ENCODE measurements at places on chromosomes 4 and X.

DNA sequence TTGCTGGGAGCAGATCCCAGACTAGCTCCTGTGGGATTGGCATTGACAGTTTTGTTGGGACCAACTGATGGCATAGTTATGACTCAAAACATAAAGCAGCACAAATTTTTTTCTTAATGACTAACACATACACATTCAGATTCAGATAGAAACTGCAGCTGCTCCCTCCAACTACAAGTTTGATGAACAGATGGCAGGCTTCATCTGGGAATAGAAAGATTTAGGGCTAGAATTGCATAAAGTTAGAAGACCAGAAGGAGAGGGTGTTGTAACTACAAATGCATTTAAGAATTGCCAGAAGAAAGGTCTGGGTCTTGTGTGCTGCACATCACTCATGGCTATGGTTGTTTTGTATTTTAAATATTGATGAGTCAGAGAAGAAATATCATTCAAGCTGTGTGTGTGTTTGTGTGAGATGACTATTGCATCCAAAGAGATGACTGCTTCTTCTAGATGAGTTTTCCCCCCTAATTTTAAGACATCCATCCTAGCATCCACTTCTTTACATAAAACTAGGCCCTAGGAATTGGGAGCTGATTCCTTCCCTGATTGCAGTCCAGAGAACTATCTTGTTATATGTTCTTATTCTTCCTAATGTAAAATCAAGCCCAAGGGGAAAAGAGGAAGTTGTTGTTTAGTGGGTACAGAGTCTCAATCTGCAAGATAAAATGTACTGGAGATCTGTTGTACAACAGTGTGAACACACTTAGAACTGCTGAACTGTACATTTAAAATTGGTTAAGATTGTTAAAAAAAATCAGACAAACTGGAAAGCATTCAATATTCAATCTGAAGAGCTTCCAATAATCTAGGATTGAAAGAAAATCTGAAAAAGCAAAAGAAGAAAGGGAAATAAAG, 175.1 kb downstream of the PARM1 start:
- no peaks in the 10 kb centered on the region for H3K27me3 ChIP-seq
- no peak overlapping the region for H3K4me3 ChIP-seq
- no peak for DNase-seq
- no peak overlapping the region for H3K27ac ChIP-seq
- no peaks in the 10 kb centered on the region for H3K4me1 ChIP-seq
- no peaks in the 10 kb centered on the region for H3K36me3 ChIP-seq

- no peaks in the 10 kb centered on the region for H3K27me3 ChIP-seq
- H3K4me3 ChIP-seq: no peak overlapping the region
- no peak for DNase-seq
- H3K36me3 ChIP-seq: no peaks in the 10 kb centered on the region
Observed at GRCh38 chr4:184102927-184103326, 114.7 kb downstream of the ENPP6 start.

- peaks cover 17% of the 10 kb centered on the region for H3K4me1 ChIP-seq
- no peak for DNase-seq
- no peak overlapping the region for H3K27ac ChIP-seq
Observed at GRCh38 chr4:153467897-153468262, 1.7 kb downstream of the TMEM131L start.

- H3K27ac ChIP-seq: no peak overlapping the region
- H3K4me1 ChIP-seq: no peaks in the 10 kb centered on the region
- H3K27me3 ChIP-seq: no peaks in the 10 kb centered on the region
- no peak overlapping the region for H3K4me3 ChIP-seq
Observed at GRCh38 chr4:85508654-85509053, 33.7 kb downstream of the ARHGAP24 start.

GRCh38 chr4:41575665-41576064, 37.7 kb downstream of the LIMCH1 start:
- no peak overlapping the region for H3K27ac ChIP-seq
- DNase-seq: no peak
- no peaks in the 10 kb centered on the region for H3K4me1 ChIP-seq
- no peak overlapping the region for H3K4me3 ChIP-seq
- H3K27me3 ChIP-seq: no peaks in the 10 kb centered on the region

DNA sequence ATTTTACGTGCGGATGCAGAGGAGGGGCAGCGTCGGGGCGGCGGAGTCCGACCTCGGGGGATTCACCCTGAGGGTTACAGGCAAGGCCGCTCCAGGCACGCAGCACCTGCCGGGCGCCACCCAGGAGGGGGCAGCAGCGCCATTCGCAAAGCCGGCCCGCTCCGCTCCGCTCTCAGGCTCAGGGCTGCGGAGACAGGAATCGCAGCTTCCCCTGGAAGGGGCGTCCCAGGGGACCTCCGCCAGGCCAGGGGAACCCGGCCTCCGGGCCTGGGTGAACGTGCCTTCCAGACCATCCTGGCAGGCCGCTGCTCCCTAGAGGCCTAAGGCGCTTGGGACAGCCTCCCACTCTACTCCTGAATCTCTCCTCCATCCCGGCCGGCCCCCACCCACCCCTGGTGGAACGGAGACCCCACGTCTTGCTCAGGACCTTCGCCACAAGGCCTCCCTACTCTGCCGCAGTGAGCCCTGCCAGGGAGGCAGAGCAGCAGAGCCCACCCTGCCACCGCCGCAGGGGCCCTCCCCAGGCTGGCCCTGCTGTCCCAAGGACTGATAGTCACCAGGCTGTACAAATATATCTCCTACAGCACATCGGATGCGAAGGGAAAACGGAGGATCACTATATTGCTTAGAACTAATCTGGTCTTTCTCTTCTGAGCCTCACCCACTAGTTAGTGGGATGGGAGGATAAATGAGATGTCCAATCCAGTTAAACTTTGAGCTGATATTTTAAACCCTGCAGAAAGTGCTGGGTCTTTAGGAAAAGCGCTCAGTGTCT, 115.0 kb downstream of the SMIM20 start:
- H3K27ac ChIP-seq: no peak overlapping the region
- H3K4me1 ChIP-seq: peaks cover 41% of the 10 kb centered on the region
- DNase-seq: peak; percentile 54
- H3K4me3 ChIP-seq: no peak overlapping the region

GRCh38 chrX:151821226-151821625, 86.7 kb downstream of the CNGA2 start:
- no peaks in the 10 kb centered on the region for H3K36me3 ChIP-seq
- no peak overlapping the region for H3K4me3 ChIP-seq
- no peaks in the 10 kb centered on the region for H3K4me1 ChIP-seq
- H3K27ac ChIP-seq: no peak overlapping the region
- DNase-seq: no peak

- no peak for DNase-seq
- no peaks in the 10 kb centered on the region for H3K36me3 ChIP-seq
- no peaks in the 10 kb centered on the region for H3K27me3 ChIP-seq
- no peak overlapping the region for H3K27ac ChIP-seq
- no peaks in the 10 kb centered on the region for H3K4me1 ChIP-seq
Observed at GRCh38 chr4:41455206-41455605, 82.8 kb upstream of the LIMCH1 start.

DNA sequence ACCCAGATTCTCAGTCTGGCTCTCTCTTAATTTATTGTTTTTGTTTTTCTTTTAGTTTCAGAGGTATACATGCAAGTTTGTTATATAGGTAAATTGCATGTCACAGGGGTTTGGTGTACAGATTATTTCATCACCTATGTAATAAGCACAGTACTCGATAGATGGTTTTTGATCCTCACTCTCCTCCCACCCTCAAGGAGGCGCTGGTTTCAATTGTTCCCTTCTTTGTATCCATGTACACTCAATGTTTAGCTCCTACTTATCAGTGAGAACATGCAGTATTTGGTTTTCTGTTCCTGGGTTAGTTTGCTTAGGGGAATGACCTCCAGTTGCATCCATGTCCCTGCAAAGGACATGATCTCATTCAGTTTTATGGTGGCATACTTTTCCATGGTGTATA, 198.4 kb downstream of the STK32B start:
- no peaks in the 10 kb centered on the region for H3K4me1 ChIP-seq
- H3K4me3 ChIP-seq: no peak overlapping the region
- H3K36me3 ChIP-seq: no peaks in the 10 kb centered on the region
- H3K27ac ChIP-seq: no peak overlapping the region
- no peak for DNase-seq

- H3K27ac ChIP-seq: no peak overlapping the region
- DNase-seq: no peak
- no peak overlapping the region for H3K4me3 ChIP-seq
Observed at GRCh38 chrX:11319806-11320520, 26.8 kb downstream of the AMELX start.

DNA sequence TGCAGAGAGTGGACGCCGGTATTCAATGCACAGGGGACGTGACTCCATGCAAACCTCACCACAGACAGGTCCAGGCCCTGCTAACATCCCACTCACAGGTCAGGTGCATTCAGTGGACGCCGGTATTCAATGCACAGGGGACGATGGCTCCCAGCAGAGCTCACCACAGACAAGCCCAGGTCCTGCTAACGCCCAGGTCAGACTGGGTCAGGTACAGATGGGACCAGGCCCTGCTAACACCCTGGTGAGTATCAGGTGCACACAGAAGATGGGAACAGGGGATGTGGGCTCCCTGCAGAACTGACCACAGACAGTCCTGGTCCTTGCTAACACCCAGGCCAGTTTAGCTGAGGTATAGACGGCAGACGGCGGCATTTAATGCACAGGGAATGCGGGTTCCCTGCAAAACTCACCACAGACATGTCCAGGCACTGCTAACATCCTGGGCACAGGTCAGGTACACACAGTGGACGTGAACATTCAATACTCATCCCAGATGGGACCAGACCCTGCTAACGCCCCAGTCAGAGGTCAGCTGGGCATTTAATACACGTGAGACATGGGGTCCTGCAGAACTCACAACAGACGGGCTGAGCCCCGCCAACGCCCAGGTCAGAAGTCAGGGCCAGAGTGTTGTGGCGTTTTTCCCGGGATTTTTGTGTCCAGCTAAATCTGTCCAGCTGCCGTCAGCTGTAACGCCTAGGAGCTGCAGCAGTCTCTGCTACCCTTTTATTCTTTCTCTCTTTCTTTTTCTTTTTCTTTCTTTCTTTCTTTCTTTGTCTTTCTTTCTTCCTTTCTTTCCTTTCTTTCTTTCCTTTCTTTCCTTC, 99.2 kb downstream of the SHOX start:
- DNase-seq: no peak
- no peak overlapping the region for H3K27ac ChIP-seq
- no peaks in the 10 kb centered on the region for H3K4me1 ChIP-seq
- no peak overlapping the region for H3K4me3 ChIP-seq
- no peaks in the 10 kb centered on the region for H3K36me3 ChIP-seq

GRCh38 chrX:31580227-31580626, 508.4 kb upstream of the FTHL17 start:
- no peaks in the 10 kb centered on the region for H3K4me1 ChIP-seq
- no peak overlapping the region for H3K27ac ChIP-seq
- H3K4me3 ChIP-seq: no peak overlapping the region
- DNase-seq: no peak
- H3K36me3 ChIP-seq: no peaks in the 10 kb centered on the region

- DNase-seq: no peak
- H3K36me3 ChIP-seq: no peaks in the 10 kb centered on the region
- no peak overlapping the region for H3K4me3 ChIP-seq
- H3K4me1 ChIP-seq: peaks cover 11% of the 10 kb centered on the region
- no peak overlapping the region for H3K27ac ChIP-seq
Observed at GRCh38 chr4:183971929-183972490, 66.9 kb downstream of the STOX2 start.

- H3K27ac ChIP-seq: no peak overlapping the region
- no peak overlapping the region for H3K4me3 ChIP-seq
- DNase-seq: no peak
- H3K4me1 ChIP-seq: no peaks in the 10 kb centered on the region
Observed at GRCh38 chrX:55640854-55641253, 17.7 kb downstream of the FOXR2 start.

DNA sequence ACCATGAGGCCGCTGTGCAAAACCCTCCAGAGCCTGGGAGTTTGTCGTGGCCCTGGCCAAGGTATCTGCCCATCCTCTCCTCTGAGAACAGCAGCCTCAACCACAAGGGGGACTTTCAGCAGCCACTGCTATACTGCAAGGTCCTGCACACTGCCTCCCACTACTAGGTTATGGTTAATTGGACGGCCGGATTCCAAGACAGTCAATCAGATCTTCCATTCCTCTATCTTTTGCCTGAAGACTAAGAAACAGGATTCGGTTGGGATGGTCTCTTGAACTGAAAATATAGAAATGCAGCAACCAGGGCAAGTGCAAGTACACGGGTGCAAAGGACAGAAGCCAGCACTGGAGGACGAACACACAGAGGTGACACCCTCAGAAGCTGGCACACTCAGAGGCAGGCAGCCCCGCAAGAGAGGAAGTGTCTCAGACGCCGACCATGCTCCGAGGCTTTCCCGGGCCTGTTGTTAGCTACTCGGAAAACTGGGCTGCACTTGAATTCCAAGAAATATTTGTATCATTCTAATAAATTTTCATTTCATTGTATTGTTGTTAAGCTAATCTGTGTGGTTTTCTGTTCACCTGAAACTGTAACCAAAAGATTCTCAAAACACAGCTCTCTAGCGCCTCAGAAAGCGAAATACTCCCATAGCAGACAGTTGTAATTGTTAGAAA, 63.3 kb downstream of the AFAP1 start:
- H3K36me3 ChIP-seq: no peaks in the 10 kb centered on the region
- H3K4me1 ChIP-seq: peaks cover 10% of the 10 kb centered on the region
- no peak for DNase-seq
- H3K27ac ChIP-seq: peak overlapping the region; percentile 49

GRCh38 chrX:75273483-75273882, 402 bp upstream of the UPRT start:
- no peaks in the 10 kb centered on the region for H3K36me3 ChIP-seq
- H3K27ac ChIP-seq: peak overlapping the region; percentile 89
- DNase-seq: peak; percentile 4
- peak overlapping the region; percentile 54 for H3K4me3 ChIP-seq
- H3K27me3 ChIP-seq: no peaks in the 10 kb centered on the region
- H3K4me1 ChIP-seq: peaks cover 5% of the 10 kb centered on the region

- no peak overlapping the region for H3K27ac ChIP-seq
- no peaks in the 10 kb centered on the region for H3K4me1 ChIP-seq
- no peaks in the 10 kb centered on the region for H3K27me3 ChIP-seq
- no peaks in the 10 kb centered on the region for H3K36me3 ChIP-seq
- H3K4me3 ChIP-seq: no peak overlapping the region
- no peak for DNase-seq
Observed at GRCh38 chr4:42489095-42489494, 91.8 kb downstream of the SHISA3 start.

GRCh38 chr4:30656828-30657227, 63.3 kb upstream of the PCDH7 start:
- no peak overlapping the region for H3K27ac ChIP-seq
- no peak for DNase-seq
- H3K36me3 ChIP-seq: no peaks in the 10 kb centered on the region
- no peaks in the 10 kb centered on the region for H3K27me3 ChIP-seq
- no peak overlapping the region for H3K4me3 ChIP-seq

DNA sequence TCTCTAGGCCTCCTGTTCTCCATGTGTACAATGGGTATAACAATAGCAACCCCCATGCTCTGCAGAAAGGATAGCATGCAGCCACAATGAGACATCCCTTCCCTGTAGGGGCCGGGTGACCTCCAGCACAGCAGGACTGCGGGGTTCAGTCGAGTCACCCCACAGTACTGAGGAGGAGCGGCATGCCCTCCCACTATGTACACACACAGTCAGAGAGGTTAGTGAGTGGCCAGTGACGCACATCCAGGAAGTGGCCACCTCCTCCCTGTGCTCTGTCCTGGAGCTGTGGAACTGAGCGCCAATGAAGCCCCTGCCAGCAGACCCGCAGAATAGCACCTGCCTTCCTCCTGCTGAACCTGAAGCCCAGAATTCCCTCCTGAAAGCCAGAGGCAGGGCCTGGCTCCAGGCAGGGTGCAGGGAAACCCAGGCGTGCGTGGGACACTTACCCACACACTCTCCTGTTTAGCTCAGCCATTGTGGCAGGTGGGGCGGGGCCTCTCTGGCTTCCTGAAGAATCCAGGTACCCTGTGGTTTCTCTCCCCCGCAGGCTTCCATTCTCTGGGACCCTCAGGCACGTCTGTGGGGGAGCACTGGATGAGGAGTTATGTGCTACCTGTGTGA, 50.0 kb downstream of the WFS1 start:
- H3K27me3 ChIP-seq: no peaks in the 10 kb centered on the region
- no peak overlapping the region for H3K27ac ChIP-seq
- H3K36me3 ChIP-seq: no peaks in the 10 kb centered on the region
